ENCODE measurements at places on chromosomes 1 and 21.

GRCh38 chr1:41773144-41773591, 145.6 kb downstream of the HIVEP3 start:
- DNase-seq, result no peak

GRCh38 chr1:30579580-30579979, 143.8 kb downstream of the MATN1 start:
- no peak for DNase-seq

GRCh38 chr1:179144626-179145025, 62.8 kb downstream of the TOR3A start:
- no peak for DNase-seq

DNA sequence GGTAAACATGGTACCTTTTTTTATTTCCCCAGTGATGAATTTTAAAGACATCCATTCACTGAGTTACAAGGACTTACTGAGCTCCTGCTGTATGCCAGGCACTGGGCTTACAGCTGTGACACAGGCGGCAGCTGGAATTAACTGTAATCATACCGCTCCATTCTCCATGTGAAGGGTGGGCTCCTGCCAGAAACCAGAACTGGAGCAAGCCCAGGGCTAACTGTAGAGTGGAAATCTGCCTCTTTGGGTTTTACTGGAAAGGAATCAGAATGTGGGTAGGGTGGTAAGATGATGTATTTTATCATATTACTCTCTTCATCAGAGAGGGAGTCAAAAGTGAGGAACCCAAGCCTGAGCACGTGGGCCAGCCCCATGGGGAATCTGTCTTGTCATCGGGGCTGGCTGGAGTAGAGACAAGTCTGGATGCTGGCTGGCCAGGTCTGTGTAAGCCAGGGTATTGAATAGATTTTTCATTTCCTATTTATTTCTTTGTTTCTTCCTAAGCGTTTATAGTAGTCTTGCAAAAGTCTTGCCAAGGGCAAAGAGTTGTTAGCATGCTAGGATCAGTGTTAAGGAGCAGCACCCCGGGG, 21.5 kb downstream of the FGGY start:
- DNase-seq, result no peak

DNA sequence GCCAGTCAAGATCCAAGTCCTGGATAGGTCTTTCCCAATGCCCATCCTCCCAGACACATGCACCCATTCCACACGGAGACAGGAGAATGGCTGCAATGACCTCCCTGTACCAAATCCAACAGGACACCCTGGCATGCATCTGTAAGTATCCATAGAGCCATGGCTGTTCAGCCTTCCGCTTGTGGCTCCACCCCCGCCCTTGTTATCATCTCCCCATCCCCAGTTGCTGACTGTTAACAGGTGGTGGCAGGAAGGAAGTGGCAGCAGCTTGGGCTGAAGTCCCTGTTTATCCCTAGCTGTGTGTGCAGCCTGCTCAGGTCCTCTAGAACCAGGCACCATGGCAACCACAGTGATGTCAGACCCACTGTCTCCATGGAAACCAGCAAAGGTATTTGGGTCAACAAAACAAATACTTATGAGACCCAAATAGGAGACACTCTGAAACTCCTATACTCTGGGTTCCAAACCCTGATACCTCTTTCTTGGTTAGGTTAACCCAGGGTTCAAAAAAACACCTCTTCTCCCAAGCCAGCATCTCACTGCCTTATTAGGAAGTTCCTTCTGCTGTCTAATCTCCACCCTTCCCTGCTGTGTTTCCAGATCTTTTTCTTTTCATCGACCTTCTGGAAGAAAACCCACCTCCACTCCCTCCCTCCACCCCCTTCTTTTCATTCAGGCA, 721 bp downstream of the PBXIP1 start:
- DNase-seq, result no peak

DNA sequence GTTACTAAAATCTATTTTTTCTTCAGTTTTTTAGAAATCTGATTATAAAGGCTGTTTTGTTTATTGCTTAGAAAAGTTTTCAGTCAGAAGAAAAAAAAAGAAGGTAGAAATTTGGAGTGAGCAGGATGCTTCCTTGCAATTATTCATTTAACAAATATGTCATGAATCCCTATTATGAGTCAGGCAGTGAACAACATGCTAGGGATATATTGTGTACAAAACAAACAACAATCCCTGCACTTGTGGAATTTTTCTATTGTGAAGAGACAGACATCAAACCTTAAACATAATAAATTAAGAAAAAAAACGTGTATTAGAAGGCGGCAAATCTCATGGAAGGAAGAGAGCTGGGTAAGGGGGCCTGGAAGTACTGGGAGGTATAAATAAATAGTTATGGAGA, 664.1 kb upstream of the CAMK1G start:
- no peak for DNase-seq

- no peak for DNase-seq
Observed at GRCh38 chr1:22471078-22471477, 19.4 kb downstream of the ZBTB40 start.

DNA sequence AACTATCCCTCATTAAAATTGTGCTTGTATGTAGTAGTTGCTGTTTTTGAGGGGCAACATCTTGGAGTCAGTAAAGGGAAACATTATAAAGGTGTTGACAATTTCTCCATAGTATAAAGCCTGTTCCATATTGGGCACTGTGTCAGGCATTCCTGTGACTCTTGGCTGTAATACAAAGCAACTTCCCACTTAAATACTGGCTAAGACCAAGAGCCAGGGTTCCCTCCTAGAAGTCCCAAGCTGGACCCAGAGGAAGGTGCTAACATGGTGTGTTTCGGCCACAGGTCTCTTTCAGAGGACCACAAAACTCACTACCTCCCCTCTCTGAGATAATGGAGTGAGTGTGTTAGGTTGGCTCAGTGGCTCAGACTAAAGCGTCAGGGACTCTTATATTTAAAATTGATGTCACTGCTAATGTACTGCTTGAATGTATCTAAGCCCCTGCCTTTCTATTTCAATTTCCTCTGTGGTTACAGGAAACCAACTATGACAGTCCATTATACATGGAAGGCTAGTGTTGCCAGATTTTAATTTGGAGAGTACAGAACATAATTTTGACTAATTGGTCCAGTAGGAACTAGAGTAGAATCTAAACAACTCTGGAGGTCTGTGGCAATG, 74.7 kb upstream of the RGL1 start:
- DNase-seq, result peak; percentile 22

GRCh38 chr1:184734980-184735379, 19.7 kb downstream of the EDEM3 start:
- no peak for DNase-seq

GRCh38 chr1:248752161-248753028, 3.2 kb downstream of the LYPD8 start:
- no peak for DNase-seq

DNA sequence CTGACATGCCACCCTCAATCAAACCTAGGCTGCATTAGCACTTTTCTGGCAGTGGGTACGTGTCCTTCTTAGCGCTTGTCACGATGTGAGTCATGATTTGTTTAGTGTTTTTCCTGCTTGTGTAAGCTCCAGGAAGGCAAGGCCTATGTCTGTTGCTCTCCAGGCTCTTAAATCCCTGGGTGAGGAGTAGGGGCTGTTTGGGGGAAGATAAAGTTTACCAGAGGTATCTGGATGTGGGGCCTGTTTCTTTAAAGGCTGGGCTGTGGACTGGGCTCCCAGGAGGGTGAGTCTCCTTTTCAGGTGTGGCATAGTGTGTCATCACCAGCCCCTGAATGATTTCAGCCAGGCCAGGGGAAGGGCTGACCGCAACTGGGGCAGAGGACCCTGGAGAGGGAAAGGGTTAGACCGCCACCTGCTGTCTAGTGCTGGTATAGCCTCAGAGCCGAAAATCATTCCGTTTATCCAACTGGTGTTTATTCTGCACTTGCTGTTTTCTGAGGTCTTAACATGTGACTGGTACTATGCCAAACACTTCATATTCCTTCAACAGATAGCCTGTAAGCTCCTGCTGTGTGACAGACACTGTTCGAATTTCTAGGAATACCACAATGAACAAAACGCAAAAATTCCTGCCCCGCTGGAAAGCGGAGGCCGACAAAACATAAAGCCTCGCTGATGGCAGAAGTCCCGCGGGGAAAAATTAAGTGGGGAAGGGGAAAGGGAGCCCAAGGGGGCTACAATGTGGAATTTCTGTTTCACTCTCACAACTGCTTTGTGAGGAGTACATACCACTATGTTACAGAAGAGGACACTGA, 9.7 kb downstream of the SERINC2 start:
- DNase-seq, result no peak

- DNase-seq, result no peak
Observed at GRCh38 chr1:54278941-54279422, 79.0 kb downstream of the MRPL37 start.

- DNase-seq, result no peak
Observed at GRCh38 chr1:53725238-53725689, 13.7 kb downstream of the GLIS1 start.

GRCh38 chr1:58620259-58620658, 43.2 kb upstream of the TACSTD2 start:
- DNase-seq, result no peak

DNA sequence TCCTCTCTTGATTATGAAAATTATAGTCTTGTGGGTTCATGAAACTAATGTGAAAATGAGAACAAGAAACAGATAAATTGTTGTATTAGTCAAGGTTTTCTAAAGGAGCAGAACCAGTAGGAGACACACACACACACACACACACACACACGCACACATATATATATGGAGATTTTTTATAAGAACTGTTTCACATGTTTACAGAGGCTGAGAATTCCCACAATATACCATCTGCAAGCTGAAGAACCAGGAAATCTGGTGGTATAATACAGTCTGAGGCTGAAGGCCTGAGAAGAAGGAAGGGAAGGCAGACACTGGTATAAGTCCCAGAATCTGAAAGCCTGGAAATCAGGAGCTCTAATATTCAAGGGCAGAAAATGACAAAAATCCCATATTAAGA, 70.9 kb upstream of the RGS18 start:
- DNase-seq, result no peak

GRCh38 chr1:3032371-3033039, 11.2 kb downstream of the ACTRT2 start:
- no peak for DNase-seq

GRCh38 chr1:150887018-150887417, at the start of gene CTXND2:
CTXND2 (plus strand) TSS chr1:150887136; CDS start chr1:150912315, 25,179 bp downstream.
- no peak for DNase-seq

DNA sequence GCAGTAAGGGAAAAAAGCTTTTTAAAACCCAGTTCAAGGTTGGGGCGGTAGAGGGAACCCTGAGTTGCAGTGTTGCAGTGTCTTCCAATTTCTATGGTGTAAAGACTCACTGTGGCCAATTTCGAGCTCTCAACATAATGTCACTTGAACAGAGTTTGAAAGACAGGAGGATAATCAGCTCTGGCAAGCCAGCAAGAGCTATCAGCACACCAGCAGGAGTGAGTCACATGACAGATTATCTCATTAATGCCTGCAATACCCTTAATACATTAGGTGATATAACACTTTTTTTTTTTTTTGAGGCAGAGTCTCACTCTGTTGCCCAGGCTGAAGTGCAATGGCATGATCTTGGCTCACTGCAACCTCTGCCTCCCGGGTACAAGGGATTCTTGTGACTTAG, 22.8 kb downstream of the SLC9C2 start:
- no peak for DNase-seq

- peak; percentile 32 for DNase-seq
Observed at GRCh38 chr1:245448975-245449431, 294.2 kb downstream of the KIF26B start.

DNA sequence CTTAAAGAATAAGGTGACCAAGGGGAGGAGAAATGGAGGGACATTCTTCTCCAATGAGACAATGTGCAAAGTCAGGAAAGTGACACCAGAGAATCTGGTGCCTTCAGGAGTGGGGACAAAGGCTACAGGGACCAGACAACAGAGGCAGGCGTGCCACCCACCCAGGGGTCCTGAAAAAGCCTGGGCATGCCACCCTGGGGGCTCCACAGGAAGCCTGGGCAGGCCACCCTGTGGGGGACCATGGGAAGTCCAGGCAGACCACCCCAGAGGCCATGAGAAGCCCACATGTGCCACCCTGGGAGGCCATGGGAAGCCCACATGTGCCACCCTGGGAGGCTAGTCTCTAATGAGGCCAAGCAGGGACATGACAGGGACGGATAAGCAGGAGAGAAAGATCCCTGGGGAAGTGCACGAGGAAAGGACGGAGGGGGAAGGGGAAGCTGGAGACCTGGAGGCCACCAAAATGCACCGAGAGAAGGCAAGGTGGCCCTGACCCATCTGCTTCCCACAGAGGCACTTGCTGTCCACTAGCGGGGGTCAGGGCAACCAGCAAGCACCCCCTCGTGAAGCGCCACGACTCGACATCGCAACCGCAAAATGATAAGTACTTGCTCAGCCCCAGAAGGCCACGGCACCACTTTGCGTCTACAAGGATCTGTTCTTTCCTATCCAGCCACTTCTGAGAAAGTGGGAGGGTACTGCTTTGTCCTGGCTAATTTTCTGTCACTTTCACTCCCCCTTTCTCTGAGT, 7.2 kb upstream of the PDE9A start:
- DNase-seq, result no peak

DNA sequence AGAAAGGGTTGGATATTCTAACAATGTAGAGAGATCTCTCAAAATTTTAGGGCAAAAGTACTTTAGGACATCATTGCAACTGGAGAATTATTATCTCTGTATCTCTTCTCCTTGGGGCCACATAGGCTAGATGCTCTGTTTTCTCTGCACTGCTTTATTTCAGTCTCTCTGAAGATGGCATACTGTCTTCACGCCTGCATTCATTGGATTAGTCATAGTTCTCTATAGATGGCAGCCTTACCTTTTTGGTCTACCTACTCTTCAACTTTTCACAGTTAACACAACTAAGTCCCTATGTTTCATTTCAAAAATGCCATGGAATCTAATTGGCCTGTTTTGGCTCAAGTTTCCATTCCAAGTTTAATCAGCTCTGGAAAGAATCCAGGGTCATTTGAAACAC, 1623.3 kb upstream of the B3GALT2 start:
- DNase-seq, result no peak

DNA sequence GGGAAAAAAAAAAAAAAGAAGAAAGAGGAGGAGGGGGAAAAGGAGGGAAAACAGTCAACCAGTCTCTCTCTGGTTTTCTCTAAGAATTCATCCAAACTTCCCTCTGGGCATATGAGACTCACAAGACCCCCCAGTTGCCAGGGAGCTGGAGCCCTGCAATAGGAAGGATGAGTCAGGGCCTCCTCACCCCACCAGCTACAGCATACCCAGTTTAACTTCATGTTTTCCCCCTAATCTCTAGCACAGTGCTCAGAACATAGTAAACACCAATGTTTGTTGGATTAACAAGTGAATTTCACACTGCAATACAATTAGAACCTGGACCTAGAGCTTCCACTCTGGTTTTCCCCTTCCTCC, 7.8 kb downstream of the F11R start:
- no peak for DNase-seq

GRCh38 chr1:235399661-235400060, 32.4 kb downstream of the TBCE start:
- DNase-seq, result no peak
